ENCODE measurements at places on chromosomes 11 and 22.
A peak's percentile ranks its signal among the peaks of the same experiment; 100 is the strongest.

DNA sequence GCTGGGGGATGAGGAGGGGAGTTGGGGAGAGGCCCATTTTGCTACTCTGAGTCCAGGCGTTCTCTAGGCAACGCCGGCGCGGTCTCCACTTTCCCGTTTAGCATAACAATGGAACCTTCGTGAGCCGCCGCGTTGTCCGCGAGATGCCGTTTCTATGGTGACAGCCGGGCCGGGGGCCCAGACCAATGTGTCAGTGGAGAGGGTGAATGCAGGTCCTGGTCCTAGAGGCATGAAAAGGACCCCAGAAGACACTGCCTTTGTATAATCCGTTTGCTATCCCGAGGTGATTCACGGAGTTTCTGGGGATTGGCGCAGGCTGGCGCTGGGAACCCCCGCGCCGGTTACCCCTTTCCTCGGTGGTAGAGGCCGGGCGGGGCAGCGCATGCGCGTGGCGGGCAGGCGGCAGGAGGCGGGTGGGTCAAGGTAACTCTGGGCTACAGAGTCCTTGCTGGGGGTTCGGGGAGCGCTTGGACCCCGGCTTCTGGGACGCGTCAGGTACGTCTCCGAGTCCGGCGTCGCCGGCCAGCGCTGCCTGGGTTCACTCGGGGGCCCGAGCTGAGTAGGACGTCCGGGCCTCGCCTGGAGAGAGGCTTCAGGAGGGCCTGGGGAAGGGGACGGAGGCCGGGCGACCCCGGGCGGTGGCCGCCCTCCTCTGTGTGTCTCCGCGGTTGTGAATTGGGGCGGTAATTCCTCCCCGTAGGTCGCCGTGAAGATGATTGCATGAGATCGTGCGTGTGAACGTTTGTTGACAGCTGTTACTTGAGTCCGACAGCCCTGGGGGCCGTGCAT, at the start of the genes CBY1 and FAM227A:
Gene CBY1, plus strand, starts transcription at position 383 of the 789 bp plus-strand sequence. CDS start 11,417 bp downstream, outside the sequence.
Gene FAM227A, minus strand, starts transcription at position 137 of the 789 bp plus-strand sequence. CDS start 6,224 bp downstream, outside the sequence.
- DNase-seq: peak; percentile 84

GRCh38 chr22:41254230-41254629, 13.5 kb upstream of the CHADL start:
- DNase-seq: no peak

- no peak for DNase-seq
Observed at GRCh38 chr11:86069408-86070101, 671 bp upstream of the PICALM start.

DNA sequence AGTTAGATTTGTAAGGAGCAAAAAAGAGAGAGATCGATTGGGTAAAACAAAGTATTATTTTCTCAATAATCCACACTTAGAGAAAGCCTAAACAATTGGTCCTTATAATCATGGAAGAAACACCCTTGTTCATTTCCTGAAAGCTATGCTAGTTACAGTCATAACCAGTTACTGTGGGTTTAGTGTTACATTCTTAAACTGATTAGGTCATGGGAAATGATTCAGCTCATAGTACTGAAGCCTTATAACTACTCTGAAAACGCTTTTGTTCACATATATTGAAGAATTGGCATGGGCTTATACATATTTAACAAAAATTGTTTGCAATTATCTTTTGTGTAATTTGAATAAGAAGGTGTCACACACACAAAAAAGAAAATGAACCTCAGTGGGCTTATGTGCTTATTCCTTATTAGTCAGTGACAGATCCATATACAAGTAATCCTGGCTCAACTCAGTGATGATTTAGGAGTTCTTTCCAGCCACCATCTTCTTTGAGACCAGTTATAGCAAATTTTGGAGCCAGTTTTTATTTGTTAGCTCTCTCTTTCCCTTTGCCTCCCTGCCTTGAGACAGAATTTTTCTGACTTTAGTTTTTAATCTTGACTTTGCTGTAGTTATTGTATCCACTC, 198.5 kb upstream of the CTSC start:
- no peak for DNase-seq

GRCh38 chr22:40199223-40199622, 21.5 kb downstream of the TNRC6B start:
- no peak for DNase-seq
